ENCODE measurements at places on chromosomes 1 and 21.

GRCh38 chr1:44605914-44606615 lies 68.2 kb downstream of the TMEM53 start:
- peak; percentile 54 for DNase-seq

GRCh38 chr1:226980565-226981385 lies 40.7 kb downstream of the COQ8A start:
- no peak for DNase-seq

DNA sequence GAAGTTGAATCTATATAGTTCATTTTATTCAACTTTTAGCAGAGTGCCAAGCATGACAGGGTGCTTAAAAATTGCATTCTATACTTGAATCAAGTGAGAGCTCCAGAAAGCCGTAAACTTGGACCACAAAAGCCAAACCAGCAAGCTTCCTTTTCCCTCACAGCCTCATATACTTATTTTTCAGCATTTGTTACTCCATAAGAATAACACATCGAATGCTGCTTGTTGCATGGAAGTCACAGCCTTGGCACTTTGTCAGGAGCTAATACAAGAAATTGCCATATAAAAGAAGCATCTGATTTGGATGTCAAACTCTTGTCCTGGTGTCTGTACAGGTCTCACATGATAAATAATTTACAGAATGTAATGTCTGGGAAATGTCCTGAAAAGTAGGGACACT lies 87.4 kb downstream of the PLXNA2 start:
- DNase-seq, result no peak

DNA sequence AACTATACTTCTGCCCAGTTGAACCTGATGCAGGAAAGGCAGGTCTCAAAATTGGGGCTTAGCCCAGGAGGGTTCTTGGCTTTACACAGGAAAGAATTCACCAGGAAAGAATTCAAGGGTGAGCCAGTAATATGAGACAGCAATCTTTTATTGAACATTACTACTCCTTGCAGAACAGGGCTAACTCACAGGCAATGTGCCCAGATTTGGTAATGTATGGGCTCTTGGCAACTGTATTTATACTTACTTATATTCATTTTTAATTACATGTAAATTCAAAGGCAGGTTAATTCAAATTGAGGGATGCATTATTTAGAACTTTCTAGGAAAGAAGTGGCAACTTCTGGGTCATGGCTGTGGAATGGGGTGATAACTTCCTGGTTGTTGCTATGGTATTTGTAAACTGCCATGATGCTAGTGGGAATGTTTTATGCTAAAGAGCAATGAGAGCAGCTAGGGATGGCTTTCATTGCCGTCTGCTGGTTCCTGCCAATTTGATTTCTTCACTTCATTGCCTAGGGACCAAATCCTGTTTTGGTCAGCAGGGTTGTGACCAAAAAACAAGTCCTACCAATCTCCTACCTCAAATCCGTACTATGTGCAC lies 107.5 kb downstream of the CHRM3 start:
- no peak for DNase-seq

GRCh38 chr1:188958461-188959115 lies 1519.1 kb downstream of the BRINP3 start:
- DNase-seq, result no peak

- DNase-seq, result peak; percentile 56
Measured at GRCh38 chr1:23916209-23917131, 3.3 kb upstream of the CNR2 start.

DNA sequence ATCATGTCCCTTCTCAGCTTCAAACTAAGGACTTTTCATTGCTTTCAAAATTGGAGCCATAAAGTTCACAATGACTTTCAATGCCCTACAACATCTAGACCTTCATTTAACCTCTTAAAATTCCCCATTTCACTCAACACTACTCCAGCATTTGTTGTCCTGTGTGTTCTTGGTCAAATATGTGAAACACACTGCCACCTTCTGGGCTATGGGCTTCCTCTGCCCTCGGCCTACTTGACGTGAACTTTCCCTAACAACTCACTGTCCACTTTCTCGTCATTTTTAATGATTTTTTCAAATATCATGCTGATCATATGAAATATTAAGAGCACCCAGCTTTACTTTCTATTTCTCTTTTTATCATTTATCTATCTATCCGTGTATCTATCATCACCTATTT lies 2018.4 kb downstream of the NCAM2 start:
- DNase-seq, result no peak

- no peak for DNase-seq
Measured at GRCh38 chr1:10900691-10901090, 104.2 kb upstream of the CASZ1 start.

DNA sequence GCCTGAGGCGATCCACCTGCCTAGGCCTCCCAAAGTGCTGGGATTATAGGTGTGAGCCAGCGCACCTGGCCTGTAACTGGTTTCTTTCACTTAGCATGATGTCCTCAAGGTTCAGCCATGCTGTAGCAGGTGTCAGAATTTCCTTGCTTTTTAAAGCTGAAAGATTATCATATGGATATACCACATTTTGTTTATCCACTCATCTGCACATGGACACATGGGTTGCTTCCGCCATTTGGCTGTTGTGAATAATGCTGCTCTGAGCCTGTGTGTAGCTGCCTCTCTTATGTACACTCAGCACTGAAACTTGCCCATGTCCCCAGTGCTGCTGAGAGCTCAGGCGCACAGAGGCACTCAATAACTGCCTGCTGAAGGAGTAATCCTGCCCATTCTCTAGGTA lies 11.8 kb downstream of the CSMD2 start:
- DNase-seq, result no peak

DNA sequence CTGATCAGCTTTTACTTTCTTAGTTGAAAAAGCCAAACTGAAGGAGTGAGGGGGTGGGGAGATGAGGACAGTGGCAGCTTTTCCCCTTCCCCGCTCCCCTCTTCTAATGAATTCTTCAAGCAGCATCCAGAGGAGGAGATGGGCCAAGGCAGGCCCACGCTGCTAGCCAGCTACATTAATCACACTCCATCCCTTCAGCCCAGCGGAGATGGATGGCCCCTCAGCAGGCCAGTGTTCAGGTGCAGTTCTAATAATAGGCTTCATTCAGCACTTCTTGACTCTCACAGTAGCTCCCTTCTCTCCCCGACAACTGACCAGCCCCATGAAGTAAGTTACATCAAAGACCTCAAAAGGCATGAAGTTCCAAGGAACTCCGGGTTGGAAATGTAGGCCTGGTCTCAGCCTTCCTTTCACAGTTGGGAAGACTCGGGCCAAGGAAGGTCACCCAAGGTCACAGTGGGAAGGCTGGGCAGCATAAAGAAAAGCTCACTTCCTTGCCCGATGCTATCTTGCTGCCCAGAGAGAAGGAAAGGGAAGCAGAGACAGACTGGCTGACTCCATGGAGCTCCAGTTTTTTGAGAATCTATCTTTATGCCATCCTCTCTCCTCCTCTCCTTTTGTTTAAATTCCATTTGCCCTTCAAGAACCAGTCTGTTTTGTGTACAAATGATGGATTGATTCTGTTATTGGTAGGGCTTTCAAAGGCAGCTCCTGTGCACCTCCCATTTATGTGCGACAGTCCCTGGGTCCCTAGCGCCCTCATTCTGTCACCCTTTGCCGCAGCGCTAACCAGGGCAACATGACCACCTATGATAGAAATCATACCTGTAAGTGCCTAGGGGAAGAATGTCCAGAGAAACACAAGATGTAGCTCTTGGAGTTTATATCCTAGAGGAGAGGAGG lies 139.1 kb downstream of the TNR start:
- DNase-seq, result no peak

DNA sequence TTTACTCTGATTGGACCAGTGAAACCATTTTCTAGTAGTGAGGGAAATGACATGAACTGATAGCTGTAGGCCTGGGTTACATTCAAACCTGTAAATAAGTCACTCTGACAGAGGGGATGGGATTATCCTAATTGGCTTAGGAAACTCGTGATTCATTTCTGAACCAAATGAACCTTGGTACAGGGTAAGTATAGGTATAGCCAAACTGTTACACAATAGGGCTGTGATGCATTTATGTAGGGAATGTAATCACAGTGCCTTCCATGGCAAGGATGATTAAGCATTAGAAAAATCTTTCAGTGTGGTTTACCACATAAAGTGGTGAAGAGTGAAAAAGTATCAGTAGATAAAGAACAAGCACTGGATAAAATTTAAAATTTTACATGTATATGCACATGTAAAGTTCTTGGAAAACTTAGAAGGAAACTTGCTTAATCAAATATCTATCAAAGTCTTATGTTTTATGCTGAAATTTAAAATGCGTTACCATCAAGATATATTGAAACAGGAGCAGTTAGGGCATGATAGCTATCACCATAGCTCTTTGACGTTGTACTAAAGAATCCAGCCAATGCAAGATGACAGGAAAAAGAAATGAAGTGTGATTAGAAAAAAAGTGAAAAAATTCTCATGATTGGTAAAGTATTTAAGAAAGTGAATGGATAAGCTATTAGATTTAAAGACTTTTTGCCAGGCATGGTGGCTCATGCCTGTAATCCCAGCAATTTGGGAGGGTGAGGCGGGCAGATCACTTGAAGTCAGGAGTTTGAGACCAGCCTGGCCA lies 63.0 kb downstream of the RABGAP1L start:
- DNase-seq, result no peak

GRCh38 chr21:24123785-24124184 lies 1483.5 kb downstream of the MRPL39 start:
- no peak for DNase-seq

GRCh38 chr1:69401879-69402278 lies 165.8 kb upstream of the LRRC7 start:
- no peak for DNase-seq

- no peak for DNase-seq
Measured at GRCh38 chr1:71154429-71154828, 73.6 kb upstream of the ZRANB2 start.

- no peak for DNase-seq
Measured at GRCh38 chr1:157376681-157377080, 175.6 kb downstream of the FCRL5 start.

DNA sequence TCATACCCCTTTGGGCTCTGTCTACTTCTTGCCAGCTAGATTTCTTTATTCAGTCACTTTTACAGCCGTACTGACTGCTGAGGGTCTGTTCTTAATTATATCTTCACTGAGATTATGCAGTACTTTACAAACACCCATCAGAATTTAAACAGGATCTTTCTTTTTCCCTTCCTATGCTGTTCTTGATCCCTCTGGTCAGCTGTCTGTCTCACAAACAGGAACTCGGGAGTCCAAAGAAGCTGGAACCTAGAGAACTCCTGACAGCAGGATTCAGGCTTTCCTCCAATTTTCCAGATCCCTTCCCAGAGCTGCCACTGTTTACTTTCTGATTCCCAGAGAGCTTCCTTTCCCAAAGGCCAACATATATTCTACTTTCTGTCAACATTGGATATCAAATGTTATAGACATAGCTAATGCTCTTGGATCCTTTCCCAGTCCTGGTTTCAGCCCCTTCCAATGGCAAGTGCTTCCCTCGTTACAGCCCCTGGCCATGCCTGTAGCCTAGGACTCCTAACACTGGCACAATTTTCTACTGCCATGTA lies 59.5 kb downstream of the ATP2B4 start:
- DNase-seq, result no peak

DNA sequence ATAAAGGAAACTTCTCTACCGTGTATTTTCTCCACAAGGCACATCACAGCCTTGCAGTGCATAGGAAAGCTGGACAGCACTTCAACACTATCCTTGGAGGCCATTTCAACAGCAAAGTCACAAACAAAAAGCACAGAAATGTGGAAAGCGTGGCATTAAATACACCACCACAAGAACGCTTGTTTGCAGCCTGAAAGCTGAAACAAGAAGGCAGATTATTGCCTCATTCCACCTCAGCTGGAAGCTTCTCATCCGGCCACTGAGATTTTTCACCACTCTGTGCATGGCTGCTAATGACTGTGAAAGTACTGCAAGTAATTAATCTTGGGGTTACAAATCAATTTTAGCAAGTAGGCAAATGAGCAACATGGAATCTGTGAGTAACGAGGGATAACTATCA lies 50.9 kb upstream of the GALNT2 start:
- no peak for DNase-seq

DNA sequence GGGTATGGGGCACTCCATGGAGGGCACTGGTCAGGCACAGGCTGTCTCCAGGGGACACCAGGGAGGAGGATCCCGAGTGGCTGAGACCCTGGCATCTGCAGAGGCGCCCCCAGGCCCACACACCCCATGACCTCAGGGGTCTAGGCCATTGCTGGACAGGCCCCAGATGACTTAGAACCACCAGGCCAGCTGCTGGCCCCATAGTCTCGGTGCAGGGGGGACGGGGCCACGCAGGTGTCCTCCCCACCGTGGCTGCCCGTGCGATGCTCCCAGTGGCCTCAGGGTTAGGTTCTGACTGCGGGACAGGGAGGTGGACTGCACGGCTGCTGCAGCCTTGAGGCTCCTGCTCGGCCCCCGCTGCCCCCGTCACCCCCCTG lies 44.0 kb downstream of the MORN1 start:
- no peak for DNase-seq

DNA sequence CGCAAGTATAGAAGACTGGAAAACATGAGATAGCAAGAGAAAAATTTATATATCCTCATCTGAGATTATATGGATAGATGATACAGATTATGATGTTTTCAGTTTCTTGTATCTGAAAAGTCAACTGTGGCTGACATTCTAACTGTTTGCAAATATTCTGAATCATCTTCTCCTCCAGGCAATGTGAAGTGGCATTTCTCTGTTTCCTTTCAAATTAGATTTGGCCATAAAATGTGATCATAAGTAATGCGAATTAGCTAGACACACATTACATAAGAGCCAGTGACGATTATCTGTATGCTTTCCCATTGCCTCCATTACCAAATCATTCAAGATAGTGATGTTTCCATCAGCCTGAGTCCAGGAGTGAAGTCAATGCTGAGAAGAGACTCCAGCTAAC lies 265.2 kb downstream of the BRINP3 start:
- DNase-seq, result no peak

DNA sequence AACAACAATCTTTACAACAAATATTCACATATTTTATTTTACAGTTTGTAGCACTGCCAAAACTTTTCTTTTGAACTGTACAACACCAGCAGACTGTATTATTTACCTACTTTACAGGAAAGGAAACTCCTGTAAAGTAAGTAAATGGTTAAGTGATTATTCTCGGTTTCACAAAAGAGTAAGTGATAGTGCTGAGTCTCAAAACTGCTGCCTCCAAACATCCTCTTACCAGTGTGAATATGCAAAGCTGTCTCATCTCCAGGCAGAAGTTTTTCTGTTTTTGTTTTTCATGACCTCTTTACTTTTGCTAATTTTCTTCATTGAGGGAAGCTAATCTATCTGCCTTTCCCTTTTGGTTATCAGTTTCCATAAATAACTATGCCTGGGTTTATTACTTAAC lies 286.7 kb downstream of the SRGAP2C start:
- DNase-seq, result peak; percentile 10

- DNase-seq, result peak; percentile 94
Measured at GRCh38 chr1:95407886-95408291, 173.9 kb downstream of the RWDD3 start.

- DNase-seq, result no peak
Measured at GRCh38 chr1:49526672-49527071, 497.1 kb downstream of the AGBL4 start.

DNA sequence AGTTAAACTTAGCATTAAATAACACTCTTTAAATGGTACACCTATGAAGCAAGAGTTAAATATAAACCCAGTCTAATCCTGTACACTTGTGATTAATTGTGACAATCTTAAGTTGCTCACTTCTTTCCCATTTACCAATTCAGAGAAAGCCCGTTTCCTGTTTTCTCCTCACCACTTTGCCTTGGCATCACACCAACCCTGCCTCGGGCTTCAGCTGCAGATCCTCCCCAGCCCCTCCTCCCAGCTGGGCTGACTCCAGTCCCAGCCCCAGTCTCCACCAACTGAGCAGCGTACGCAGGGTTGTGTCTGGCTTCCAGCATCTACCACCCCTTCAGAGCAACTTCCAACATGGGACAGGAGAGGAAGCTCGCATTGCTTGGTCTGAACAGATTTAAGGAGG lies 4.1 kb downstream of the PYCR2 start:
- DNase-seq, result no peak
